ENCODE measurements at places on chromosomes 16 and 17. TPM values are rescaled to one million over a fixed set of nuclear protein-coding genes. Genes with fewer than 3 reads are reported as not detected.

HOXB7 gene
- 0.68 TPM for polyA plus RNA-seq

FOXL1 gene
- polyA plus RNA-seq = 0.10 TPM

USH1G gene
- polyA plus RNA-seq = 0.03 TPM

GCGR gene
- not detected for polyA plus RNA-seq

RAMP2 gene
- 0.19 TPM for polyA plus RNA-seq

BAIAP3 gene
- 0.10 TPM for polyA plus RNA-seq

RND2 gene
- polyA plus RNA-seq = 0.20 TPM

CD300LB gene
- polyA plus RNA-seq = not detected

TP53TG3D gene
- polyA plus RNA-seq = 0.13 TPM

PPY gene
- polyA plus RNA-seq = not detected

UBE2Z gene
- polyA plus RNA-seq = 140 TPM

KRT35 gene
- not detected for polyA plus RNA-seq

TAT gene
- polyA plus RNA-seq = 0.14 TPM

EVPLL gene
- 1.7 TPM for polyA plus RNA-seq

OR3A3 gene
- not detected for polyA plus RNA-seq

GLP2R gene
- polyA plus RNA-seq = not detected

GRIN2A gene
- 0.01 TPM for polyA plus RNA-seq

SPATA22 gene
- polyA plus RNA-seq = not detected

OTOA gene
- not detected for polyA plus RNA-seq

KRTAP4-1 gene
- not detected for polyA plus RNA-seq

TBC1D3G gene
- not detected for polyA plus RNA-seq

CCL4L2 gene
- not detected for polyA plus RNA-seq

CD7 gene
- polyA plus RNA-seq = not detected

CX3CL1 gene
- polyA plus RNA-seq = 0.71 TPM

CCL22 gene
- not detected for polyA plus RNA-seq

SOST gene
- polyA plus RNA-seq = 0.04 TPM

MPV17L gene
- polyA plus RNA-seq = 0.48 TPM

ZG16 gene
- polyA plus RNA-seq = not detected

UTS2R gene
- polyA plus RNA-seq = not detected

QRICH2 gene
- 4.8 TPM for polyA plus RNA-seq

PNMT gene
- not detected for polyA plus RNA-seq

ATF7IP2 gene
- 9.8 TPM for polyA plus RNA-seq

CACNA1H gene
- 0.06 TPM for polyA plus RNA-seq

PRSS8 gene
- polyA plus RNA-seq = 31.2 TPM

KRT28 gene
- polyA plus RNA-seq = not detected

FOXN1 gene
- 0.66 TPM for polyA plus RNA-seq

KATNIP gene
- 15.4 TPM for polyA plus RNA-seq

CACNG1 gene
- not detected for polyA plus RNA-seq

NUP88 gene
- 64.9 TPM for polyA plus RNA-seq

BICDL2 gene
- polyA plus RNA-seq = 2.8 TPM

TRPV3 gene
- polyA plus RNA-seq = 9.4 TPM

GRAPL gene
- not detected for polyA plus RNA-seq

TEX19 gene
- polyA plus RNA-seq = not detected

CCL16 gene
- polyA plus RNA-seq = not detected

C17orf58 gene
- polyA plus RNA-seq = 6.1 TPM

TRPV2 gene
- polyA plus RNA-seq = 0.09 TPM

Measured in keratinocyte (primary cell).